ENCODE measurements at places on chromosomes 13 and 19.

DNA sequence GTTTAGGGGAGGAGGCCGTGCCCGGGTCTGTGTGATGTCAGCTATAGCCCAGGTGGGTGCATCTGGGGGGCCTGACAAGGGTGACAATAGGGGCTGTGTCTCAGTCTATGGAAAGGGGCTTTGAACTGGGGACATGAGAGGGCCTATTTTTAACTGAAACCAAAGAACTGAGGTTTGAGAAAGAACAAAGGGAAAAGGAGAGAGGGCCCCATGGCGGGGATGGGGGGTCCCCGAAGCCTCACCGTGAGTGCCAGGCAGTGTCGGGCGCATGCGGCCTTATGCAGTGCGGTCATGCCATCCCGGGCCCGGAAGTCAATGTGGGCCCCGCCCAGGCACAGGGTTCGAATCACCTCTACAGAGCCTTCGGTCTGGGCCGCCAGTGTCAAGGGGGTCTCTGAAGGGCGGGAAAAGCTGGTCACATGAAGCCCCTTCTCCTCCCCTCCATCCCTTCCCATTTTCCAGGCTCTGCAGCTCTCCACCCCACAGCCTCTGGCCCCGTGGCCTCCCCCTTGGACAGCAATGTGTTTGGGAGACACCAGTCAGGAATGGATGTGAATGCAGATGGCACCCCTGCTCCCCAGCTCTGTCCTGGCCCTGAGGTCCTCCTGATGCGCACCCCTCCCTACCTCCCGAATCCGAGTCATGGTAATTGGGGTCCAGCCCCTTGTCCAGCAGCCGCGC lies 5.9 kb downstream of the SHANK1 start:
- no peak for DNase-seq

GRCh38 chr13:25175026-25175425 lies 2.9 kb upstream of the AMER2 start:
- DNase-seq = no peak

DNA sequence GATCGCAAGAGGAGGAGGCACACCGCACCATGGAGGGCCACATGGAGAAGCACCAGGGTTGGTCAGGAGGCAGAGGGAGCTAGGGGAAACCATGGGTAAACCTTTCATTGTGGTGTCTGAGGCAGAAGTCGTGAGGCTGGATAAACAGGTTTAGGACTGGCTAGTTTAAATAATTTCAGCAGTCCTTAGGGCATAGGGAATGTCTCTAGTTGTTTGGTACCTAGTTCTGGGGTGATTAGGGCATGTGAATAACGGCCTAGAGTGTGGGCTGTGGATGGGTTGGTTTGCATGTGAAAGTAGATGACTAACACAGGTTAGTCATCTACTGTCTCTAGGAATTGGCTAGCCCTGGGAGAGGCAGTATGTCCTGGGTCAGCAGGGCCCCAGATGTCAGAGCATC lies 102.3 kb downstream of the STOML3 start:
- DNase-seq = no peak

DNA sequence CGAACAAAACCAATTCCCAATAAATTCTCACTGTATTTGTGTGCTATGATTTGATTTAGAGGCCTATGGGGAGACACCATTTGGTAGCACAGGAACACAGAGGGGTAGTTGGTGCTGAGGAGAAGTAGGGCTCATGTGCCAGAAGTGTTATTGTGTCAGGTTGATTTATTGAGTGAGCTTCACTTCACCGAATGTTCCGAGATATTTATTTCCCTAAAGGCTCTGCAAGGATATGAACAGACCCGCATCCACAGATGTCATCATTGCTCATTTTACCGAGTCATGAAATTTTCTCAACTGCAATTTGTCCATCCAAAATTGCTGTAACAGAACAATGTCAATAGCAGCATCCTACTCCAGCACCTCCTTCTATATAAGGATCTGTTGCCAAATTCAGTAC lies 69.5 kb downstream of the DACH1 start:
- no peak for DNase-seq

All from stimulated activated CD4-positive, alpha-beta T cell treated with anti-CD3 and anti-CD28 coated beads, Interleukin-15, amount 100 ng/mL, for 24 hours (primary cell).